ENCODE measurements at places on chromosomes 2 and 18.

DNA sequence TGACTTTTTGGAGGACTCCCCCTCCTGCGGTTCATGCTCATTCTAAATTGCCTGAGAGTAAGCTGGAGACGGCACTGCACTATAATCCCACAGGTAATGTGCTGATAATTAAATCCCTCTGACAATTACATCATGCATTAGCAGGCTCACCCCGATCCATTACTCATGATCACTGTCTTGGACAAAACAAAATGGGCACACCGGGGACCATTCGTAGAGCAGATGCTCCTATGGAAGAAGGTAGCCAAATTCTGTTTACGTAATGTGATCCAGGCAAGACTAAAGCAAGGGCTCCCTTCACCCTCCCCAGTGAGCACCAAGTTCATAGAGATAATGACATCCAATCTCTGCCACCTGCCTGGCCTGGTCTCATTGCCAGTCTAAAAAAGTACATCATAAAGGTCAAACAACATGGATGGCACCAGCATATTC is 657.1 kb upstream of the SOX11 start:
- DNase-seq: no peak

- no peak for DNase-seq
These were observed 522.3 kb downstream of the SOX11 start for GRCh38 chr2:6214471-6214870.

DNA sequence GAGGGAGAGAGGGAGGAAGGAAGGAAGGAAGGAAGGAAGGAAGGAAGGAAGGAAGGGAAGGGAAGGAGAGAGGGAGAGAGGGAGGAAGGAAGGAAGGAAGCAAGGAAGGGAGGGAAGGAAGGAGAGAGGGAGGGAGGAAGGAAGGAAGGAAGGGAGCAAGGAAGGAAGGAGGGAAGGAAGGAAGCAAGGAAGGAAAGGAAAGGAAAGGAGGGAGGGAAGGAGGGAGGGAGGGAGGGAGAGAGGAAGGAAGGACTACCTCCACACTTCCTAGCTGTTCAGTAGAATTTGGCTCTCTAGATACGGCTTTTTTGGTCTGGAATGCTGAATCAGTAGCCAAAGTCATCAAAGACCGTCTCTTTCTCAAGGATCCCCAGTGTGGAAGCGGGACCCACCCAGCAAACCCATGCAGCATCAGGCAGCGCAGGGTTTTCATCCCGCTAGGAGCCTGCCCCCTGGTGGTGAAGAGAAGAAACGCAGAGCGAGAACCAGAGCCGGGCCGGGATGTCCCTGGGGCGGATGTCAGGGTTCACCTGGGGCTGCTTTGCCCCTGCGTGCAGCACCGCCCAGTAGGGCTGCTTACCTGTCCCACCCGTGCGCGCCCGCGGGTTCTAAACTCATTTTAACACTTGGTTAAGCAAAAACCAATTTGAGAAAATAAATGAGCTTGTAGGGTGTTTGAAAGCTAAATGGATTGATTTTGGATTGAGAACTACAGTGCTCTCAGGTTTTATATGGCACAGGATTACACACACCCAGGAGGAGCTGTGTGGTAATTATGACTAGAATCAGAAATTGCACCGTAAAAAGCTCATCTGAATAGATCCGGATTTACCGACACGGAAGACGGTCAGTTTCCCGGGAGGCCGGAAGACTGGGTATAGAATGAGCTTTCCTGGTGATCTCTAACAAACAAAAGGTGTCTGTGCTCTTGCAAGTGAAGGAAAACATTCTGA is 48.1 kb upstream of the ARL4C start:
- peak; percentile 29 for DNase-seq

DNA sequence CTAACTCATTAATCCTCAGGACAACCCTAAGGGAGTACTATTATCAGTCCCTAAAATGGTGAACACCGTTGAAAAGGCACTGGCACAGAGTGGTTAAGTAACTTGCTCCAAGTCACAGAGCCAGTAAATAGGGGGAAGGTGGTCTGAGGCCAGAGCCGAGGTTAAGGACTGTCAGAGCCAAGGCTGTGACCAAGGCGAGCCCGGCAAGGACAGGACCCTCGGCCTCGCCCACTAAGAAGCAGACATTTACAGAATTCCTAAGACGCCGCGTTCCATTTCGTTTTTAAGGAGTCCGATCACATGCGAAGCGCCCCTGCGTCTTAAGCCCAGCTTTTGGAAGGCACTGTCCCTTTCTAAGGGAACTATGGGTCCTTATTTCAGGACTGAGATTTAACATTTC is 1.1 kb downstream of the PDIA6 start:
- peak; percentile 50 for DNase-seq

DNA sequence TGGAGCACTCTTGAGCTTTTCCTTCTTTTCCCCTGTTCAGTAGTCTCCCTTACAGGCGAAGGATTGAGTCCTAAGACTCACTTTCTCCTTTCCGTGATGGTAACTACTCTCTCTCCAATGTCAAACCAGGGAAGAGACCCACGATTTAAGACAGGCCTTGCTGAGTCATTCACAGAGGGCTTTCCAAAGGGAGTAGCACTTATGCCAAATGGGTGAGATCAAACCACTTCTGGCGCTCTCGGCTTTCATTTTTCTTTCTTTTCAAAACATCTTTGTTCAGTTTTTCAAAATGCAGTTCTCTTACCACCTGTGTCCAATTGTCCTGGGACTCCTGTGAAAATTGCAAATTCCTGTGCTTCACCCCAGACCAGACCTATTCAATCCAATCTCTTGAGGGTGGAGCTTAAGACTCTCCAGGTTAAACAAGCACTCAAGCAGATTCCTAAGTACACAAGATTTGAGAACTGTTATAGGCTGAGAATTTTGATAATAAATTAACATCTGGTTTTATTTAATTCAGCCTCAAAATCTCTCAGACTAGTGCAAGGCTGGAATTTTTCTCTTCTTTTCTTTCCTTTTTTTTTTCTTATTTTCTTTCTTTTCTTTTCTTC is 14.4 kb upstream of the MRPL19 start:
- no peak for DNase-seq

GRCh38 chr2:8574196-8575037 is 107.4 kb upstream of the ID2 start:
- no peak for DNase-seq

DNA sequence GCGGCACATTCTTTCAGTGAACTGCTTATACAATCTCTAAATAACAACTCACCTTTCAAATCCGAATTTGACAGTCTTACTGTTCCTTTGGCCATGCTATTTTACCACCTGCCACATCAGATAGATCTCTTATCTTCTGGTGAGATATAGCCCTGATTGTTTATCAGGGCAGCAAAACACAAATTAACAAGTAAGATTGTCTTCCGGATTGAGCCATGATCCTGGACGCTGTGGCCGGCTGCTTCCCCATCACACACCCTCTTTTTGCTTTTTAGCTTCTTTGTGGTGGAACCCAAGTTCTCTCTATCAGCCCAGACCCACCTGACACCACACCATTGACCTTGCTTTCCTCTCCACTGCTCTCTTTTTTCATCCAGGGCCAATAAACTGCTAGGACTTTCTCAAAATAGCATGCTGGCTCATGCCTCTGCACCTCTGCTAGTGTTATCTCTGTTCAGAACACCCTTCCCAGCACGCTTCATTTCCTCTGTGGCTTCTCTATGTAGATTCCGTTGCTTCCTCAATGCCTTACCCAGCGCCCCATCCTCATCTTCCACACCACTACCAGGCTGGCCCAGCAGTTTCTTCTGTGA is 111.8 kb upstream of the CNTNAP5 start:
- DNase-seq: no peak

GRCh38 chr2:155203178-155203577 is 504.7 kb downstream of the KCNJ3 start:
- no peak for DNase-seq

GRCh38 chr2:220660277-220661145 is 911.6 kb downstream of the EPHA4 start:
- no peak for DNase-seq

- DNase-seq: no peak
These were observed 347.8 kb downstream of the ALK start for GRCh38 chr2:29573612-29574011.

DNA sequence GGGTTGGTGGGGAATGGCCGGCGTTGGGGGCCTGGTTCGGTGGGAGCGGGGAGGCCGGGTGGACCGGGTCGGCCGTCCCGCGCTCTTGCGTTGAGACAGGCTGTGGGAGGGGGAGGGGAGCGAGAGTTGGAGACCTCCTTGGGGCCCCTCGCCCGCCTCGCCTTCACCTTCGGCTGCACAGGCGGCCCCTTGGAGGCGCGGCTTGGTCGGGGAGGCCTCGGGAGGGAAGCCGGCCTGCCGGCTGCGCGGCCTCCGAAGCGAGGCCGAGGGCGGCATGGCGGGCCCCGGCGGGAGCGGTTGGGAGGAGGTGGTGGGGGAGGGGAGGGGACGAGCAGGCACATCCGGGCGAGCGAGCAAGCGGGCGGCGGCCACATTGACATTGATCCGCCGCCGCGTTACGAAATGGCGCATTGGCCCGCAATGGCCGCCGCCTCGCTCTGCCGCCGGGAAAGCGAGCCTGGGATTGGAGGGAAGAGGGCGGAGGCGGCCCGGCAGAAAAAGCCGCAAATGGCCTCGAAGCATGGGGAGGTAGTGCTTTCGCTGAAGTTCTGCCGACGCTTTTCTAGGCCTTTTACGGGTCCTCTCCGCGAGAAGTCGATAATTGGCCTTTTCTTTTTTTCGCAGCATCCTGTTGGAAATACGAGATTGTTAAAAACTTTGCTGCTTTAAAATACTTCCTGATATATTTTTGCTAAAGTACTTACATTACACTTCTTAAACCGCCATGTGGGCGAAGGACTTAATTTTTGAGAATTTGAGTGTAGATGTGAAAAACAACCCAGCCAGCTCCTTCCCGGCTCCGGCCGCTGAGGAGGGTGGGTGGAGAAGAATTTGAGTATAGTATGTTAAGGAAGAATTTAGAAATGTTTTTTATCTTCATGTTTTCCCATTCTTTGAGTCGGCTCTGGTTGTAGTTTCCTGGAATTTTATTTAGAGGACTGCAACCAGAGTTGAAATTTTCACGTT is 580 bp downstream of the HNRNPA3 start:
- peak; percentile 92 for DNase-seq

- no peak for DNase-seq
These were observed 266.1 kb upstream of the SIX2 start for GRCh38 chr2:45275242-45275805.

- no peak for DNase-seq
These were observed 549.4 kb downstream of the STK39 start for GRCh38 chr2:167697948-167698347.

DNA sequence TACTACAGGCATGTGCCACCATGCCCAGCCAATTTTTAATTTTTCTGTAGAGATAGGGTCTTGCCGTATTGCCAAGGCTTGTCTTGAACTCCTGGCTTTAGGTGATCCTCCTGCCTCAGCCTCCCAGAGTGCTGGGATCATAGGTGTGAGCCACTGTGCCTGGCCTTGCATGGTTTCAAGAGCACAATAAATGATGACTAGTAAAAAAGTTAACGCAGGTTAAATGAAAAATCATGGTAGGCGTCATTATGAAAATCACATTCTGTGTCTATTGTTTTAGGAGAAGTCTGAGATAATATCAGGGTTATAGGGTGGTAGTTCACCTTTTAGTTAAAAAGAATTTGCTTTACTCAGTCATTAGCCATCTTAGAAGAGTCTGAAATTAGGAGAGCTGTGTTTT is 38.3 kb downstream of the ALMS1 start:
- no peak for DNase-seq

GRCh38 chr2:29269765-29270109 is 154.5 kb downstream of the CLIP4 start:
- DNase-seq: no peak

DNA sequence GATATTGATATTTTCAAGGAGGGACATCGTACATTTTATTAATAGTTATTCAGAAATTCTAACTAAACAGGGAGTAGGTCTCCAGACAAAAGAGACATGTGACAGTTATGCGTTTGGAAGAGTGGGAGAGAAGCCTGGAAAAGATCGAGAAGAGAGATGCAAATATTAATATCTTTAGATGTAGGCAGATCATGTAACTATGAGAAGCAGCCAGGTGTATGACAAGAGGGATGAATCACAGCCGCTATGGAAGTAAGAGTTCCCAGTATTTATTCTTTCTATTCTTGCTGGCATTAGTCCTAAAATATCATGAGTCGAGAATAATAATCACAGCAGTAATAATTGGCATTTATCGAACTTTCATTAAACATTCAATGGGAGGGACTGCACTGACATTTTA is 140.2 kb downstream of the CSRNP3 start:
- DNase-seq: no peak

GRCh38 chr2:7241041-7241745 is 324.0 kb downstream of the RNF144A start:
- DNase-seq: no peak

DNA sequence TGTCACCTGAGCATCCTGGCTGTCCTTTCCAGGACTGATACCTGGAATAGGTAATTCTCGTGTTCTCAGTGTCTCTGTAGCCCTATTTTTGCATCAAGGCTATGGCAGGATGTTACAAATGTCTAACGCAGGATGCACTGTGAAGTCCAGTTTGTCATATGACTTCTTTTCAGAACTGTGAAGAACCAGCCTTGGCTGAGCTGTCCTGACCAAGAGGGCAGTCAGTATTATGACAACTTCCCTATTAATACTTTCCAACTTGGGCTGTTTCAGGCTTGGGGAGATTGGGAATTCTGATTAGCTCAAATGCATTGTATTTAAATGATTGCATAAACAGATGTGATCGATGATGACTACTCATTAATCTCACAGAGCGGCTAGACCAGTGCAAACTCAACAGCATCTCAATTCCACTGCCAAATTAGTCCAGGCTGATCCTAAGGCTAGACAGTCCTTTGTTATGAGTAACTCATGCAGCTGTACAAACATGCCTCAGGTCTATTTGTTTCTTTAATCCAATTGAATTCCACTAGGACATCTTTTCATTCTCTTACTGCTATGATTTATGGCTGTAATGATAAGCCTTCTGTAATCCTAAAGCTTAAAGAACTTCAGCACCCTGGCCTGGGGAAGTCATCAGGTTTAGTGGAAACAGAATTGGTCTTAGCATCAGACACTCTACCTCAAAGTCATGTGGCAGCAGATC is 331.6 kb downstream of the KCNS3 start:
- DNase-seq: no peak

DNA sequence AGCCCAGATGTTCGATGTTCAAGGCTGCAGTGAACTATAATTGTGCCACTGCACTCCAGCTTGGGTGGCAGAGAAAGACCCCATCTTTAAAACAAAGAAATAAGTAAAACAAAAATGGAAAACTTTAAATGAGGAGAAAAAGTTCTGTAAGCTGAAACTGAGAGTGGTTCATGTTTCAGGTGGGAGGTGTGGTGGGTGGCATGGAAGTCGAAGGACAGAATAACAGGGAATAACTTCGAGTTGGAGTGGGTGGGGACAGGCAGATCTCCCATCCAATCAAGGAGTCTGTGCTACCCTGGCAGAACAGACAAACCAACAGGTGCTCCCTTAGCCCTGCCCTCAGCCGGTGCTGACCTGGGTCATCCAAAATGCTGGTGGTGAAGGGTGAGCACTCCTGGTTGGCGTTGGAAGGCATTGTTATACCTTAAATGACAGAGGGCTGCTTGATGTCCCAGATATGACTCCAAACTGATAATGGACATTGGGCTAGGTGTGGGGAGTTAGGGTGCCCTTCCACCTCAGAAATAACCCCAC is 328.4 kb downstream of the DYSF start:
- DNase-seq: no peak

Data from GM06990 (cell line).